ENCODE measurements at places on chromosomes 6 and 20. TPM values are rescaled to one million over a fixed set of nuclear protein-coding genes. Genes with fewer than 3 reads are reported as not detected.

Gene COL10A1
- not detected for total RNA-seq

Gene RAET1G
- total RNA-seq = 10.5 TPM

Gene SRSF12
- not detected for total RNA-seq

Gene RHAG
- not detected for total RNA-seq

Gene PRDM13
- not detected for total RNA-seq

Gene LY6G6F
- not detected for total RNA-seq

Gene OR2H1
- total RNA-seq = not detected

Gene TFAP2A
- total RNA-seq = not detected

Gene PRL
- total RNA-seq = not detected

Gene DEFB132
- total RNA-seq = not detected

Gene C20orf141
- total RNA-seq = not detected

Gene FERMT1
- 4.9 TPM for total RNA-seq

Gene SLC17A3
- total RNA-seq = not detected

Gene NFATC2
- 0.09 TPM for total RNA-seq

Gene DUSP15
- 0.26 TPM for total RNA-seq
